ENCODE measurements at places on chromosomes 13 and 19. TPM values are rescaled to one million over a fixed set of nuclear protein-coding genes. Genes with fewer than 3 reads are reported as not detected.

The ZNF506 gene
- total RNA-seq: 38.4 TPM

The LTBP4 gene
- total RNA-seq: 14.9 TPM

The CRX gene
- not detected for total RNA-seq

The PCDH20 gene
- 19.1 TPM for total RNA-seq

The MCEMP1 gene
- total RNA-seq: not detected

The BBC3 gene
- 29.7 TPM for total RNA-seq

The HSH2D gene
- 0.05 TPM for total RNA-seq

The RFX2 gene
- 3.9 TPM for total RNA-seq

Data from renal cortical epithelial cell (primary cell).